ENCODE measurements at places on chromosomes 2 and 18.

DNA sequence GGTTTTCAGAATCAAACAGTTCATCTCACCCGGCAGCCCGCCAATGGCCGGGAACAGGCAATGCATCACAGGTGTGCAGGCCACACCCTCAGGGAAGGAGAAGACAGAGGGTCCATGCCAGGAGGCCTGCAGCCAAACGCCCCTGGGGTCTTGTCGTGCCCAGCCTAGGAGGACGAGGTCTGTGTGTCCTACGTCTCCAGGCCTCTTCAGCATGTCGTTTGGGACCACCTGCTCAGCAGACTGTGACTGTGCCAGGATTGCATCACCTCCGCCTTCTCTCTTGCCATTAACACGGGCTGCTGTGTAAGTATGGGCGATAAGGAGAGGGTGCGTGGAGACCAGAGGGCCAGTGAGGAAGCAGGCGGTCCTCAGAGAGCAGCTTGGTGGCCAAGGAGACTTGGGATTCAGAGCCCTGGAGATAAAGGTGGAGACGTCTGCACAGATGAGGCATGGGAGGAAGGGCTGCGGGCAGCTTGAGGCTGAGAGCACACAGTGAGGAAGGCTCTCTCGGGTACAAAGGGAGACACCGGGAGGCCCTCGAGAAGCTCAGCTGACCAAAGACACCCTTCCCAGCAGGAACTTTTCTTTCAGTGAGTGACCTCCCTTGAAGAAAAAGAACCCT, 37.4 kb upstream of the KLHL29 start:
- DNase-seq, result no peak

DNA sequence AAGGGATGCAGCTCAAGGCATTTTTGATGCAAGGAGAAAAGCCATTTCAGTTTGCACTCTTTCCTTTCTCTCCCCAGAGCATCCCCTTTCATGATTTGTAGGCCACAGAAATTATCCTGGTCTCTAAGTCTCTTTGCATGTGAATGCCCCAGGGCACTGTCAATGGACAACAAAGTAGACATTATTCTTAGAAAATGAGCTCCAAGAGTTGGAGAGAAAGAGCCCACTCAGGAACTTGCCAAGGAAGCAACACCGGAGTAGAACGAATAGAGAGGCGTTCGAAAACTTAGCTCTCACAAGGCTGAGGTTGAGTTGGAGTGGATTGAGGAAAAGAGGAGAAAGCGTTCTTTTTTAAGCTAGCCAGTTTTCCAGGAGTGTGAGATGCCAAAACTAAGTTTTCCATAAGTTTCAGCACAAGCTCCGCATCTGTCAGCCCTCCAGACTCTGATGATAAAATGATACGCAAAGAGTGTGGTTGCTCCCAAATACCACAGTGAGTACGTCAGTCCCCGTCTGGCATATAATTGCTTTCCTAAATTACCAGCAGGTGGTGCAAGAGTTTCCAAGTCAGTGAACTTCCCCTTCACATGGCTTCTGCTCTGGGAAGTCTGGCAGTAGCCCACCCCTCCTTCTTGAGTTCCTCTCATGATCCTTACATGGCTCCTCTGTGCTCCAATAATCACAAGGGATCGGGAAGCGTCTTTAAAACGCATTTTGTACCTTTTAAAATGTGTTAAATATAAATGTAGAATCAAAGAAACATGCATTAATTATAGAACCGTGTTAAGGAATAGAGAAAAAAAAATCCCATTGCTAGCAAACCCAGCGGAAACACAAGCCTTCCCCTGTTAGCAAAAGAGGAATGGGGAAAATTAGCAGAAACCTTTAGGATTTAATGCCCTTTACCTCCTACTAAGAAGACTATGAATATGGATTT, 1060.6 kb upstream of the FANCL start:
- DNase-seq, result no peak

- DNase-seq, result no peak
Measured at GRCh38 chr2:13193075-13193474, 476.3 kb downstream of the TRIB2 start.

DNA sequence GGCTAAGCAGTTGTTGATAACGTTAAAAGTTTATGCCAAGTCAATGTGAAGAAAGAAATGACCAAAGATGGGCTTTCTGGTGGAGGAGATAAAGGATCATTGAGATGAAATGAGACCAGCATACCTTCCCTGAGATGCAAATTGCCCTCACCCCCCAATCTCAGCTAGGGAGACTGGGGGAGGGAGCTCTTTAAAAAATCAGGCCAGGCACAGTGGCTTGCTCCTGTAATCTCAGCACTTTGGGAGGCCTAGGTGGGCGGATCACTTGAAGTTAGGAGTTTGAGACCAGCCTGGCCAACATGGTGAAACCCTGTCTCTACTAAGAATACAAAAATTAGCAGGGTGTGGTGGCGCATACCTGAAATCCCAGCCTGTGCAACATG, 30.9 kb upstream of the KCMF1 start:
- no peak for DNase-seq

- DNase-seq, result no peak
Measured at GRCh38 chr2:200099256-200099655, 143.9 kb downstream of the MAIP1 start.

- DNase-seq, result no peak
Measured at GRCh38 chr18:74906184-74906583, 302.8 kb downstream of the PTGR3 start.

DNA sequence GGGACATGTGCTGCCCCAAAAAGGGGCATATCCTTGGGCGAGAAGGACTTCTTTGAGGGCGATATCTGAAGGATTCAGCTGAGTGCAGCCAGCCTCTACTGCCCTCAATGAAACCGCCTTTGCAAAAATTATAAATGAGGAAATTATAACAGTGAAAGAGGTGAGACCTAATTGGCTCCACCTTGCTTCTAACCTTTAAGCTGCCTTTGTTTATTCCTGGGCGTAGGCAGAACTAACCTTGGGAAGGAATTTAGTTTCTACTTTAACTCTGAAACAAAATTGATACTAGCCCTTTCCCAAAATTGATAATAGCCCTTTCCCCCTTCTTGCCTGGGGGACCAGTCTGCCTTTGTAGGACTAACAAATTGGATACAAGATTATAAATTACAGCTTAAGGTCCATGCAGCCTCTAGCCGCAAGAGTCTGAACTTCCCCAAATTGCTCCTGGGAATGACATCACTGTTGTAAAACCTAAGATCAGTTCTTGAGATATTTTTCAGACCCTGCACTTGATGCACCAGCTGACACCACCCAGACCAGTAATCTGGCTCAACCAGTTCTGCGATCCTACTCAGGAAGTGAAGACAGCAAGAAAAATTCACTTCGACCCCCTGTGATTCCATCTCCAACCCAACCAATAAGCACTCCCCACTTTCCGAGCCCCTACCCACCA, 36.0 kb upstream of the ASAP2 start:
- no peak for DNase-seq

DNA sequence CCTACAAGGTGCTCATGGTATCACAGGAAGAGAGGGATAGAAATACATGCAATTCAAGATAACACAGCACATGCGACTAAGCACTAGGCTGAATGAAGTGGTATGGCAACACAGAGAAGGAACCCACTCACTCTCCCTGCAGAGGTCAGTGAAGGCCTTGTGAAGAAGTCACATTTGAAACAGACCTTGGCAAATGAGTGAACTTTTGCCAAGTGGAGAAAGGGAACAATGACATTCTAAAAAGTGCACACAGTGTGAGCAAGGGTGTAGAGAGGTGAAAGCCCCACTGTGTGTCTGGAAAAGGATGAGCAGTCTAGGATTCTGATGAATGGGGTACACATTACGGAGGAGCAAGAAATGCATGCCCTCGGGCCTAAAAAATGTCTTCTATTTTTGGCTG, 23.3 kb downstream of the KLF7 start:
- DNase-seq, result no peak

DNA sequence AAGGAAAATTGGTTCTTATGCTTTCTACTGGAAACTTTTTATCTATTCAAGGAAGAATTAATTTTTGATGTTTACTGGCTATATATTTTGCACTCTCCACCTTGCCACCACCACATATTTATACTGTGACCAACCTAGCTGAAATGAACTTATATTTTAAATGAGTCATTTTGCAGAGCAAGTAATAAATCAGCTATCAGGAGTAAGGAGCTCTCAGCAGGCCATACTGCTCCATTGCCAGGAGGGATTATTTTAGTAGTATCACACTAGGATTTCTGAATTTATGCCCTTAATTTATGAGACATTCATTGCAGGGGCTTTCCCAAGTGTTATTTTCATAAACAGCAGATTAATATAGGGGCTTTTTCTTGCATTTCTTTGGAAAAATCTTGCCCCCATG, 125.8 kb upstream of the CYP1B1 start:
- DNase-seq, result no peak

GRCh38 chr18:65735155-65735554, 15.7 kb upstream of the CDH7 start:
- DNase-seq, result no peak

DNA sequence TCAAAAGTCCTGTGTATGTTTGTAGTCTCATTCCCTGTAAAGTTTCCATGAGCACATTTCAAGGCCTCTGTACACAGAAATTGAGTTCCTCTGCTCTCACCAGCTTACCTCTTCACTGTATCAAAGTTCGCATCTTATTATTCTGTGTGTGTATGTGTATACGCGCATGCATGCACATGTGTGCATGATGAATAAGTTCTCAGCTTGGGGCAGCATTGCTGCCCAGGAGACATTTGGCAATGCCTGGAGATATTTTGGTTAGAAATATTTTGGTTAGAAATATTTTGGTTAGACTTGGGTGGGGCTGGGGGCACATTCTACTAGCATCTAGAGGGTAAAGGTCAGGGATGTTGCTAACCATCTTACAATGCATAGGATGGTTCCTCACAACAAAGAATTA, 23.4 kb downstream of the TCF7L1 start:
- DNase-seq, result no peak

GRCh38 chr2:219531639-219532377, 11.8 kb downstream of the CHPF start:
- no peak for DNase-seq

- DNase-seq, result no peak
Measured at GRCh38 chr2:71938659-71939587, 208.7 kb downstream of the CYP26B1 start.

- no peak for DNase-seq
Measured at GRCh38 chr2:172080641-172081220, 4.6 kb upstream of the DLX1 start.

DNA sequence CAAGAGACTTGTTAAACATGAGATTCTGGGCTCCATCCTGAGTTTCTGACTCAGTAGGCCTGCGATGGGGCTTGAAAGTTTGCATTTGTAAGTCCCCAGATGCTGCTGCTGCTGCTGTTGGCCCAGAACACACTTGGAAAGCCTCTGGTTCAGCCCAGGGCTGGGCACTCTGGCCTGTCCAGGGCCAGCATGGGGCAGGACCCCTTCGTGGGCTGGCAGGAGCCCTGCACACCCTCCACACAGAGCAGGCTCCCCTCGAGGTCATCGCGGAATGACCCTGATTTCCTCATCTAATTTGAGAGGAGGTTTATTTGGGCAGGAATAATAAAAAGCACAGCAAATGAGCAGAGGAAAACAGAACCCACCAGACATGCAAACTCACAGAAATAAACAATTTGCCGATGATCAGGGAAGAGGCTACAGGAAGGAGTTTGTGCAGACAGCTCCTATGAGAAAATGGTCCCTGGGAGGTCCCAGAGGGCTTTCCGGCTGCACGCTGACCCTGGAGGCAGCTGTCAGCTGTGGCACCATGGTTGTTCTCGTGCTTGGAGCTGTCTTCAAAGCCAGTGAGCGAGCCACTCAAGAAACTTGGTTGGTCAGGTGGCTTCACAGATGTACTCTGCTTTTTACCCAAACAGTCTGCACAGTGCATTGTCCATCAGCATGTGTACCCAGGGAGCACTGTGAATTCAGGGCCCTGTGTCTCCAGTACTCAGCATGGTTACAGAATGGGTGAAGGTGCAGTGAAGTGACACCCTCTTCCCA, 119.3 kb downstream of the GLI2 start:
- no peak for DNase-seq

DNA sequence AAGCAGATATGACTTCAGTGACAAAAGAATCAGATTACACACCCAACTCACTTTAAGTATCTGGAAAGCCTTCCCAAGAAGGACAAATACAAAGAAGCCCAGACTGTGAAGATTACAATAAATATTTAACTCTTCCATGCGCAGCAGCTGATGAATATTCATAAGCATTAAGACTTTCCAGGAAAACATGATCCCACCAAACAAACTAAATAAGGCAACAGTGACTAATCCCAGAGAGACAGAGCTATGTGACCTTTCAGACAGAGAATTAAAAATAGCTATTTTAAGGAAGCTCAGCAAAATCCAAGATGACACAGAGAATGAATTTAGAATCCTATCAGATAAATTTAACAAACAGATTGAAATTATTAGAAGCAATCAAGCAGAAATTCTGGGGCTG, 108.2 kb upstream of the UBE2E3 start:
- no peak for DNase-seq

- DNase-seq, result no peak
Measured at GRCh38 chr2:28094739-28095138, 204.2 kb downstream of the BABAM2 start.

- DNase-seq, result no peak
Measured at GRCh38 chr2:127104881-127105655, 1.9 kb downstream of the BIN1 start.

- no peak for DNase-seq
Measured at GRCh38 chr2:17646081-17646554, 105.6 kb downstream of the VSNL1 start.

GRCh38 chr2:42744545-42745082, 19.3 kb downstream of the OXER1 start:
- no peak for DNase-seq

DNA sequence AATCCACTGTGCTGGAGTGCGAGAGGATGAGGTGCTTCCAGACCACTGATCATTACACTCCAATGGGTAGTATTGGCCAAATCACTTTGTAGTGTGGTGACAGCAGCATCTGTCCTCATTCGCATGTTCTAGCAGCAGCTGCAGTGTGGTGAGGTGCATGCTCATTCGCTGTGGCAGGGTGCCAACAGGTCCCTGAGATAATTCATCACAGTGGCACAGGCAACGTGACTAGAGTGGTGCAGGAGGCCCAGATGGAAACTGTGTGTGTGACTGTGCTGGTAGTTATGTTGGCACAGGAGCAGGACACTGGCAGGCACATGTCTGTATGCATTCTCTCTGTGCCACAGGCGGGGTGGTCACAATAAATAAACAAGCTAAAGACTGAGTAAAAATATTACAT, 329.5 kb upstream of the SYT4 start:
- DNase-seq, result no peak

GRCh38 chr2:230794497-230794896, 70.2 kb upstream of the ITM2C start:
- DNase-seq, result no peak

- DNase-seq, result no peak
Measured at GRCh38 chr2:166520604-166521003, 26.6 kb upstream of the SCN7A start.

GRCh38 chr2:134207589-134208209, 46.2 kb upstream of the MGAT5 start:
- DNase-seq, result peak; percentile 59

DNA sequence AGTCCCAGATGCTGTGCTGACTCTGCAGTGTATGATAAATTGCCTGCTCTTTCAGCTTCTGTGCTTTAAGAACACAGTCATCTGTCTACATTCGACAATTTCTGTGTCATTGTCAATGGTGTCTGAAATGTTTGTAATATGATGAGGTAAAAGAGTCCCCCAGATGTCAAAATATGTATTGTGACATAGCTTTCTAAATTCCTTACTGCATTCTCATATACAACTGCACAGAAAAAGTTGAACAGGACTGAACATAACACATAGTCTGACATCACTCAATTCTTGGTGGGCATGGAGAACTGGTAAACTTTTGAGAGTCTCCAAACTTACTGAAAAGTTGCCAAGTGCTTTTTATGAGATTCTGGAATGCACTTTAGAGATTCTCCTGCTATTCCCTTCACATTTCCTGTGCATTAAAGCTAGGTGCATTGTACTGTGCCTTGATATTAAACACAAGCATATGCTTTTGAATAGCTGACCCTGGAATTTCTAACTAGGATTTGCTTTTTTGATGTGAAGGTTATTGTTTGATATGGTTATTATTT, 48.1 kb upstream of the ARHGAP28 start:
- no peak for DNase-seq

Measured in stimulated activated CD4-positive, alpha-beta T cell treated with anti-CD3 and anti-CD28 coated beads, Interleukin-4, amount 100 ng/mL, for 4 hours (primary cell).